ENCODE measurements at places on chromosomes 7 and 10.
A peak's percentile ranks its signal among the peaks of the same experiment; 100 is the strongest.

DNA sequence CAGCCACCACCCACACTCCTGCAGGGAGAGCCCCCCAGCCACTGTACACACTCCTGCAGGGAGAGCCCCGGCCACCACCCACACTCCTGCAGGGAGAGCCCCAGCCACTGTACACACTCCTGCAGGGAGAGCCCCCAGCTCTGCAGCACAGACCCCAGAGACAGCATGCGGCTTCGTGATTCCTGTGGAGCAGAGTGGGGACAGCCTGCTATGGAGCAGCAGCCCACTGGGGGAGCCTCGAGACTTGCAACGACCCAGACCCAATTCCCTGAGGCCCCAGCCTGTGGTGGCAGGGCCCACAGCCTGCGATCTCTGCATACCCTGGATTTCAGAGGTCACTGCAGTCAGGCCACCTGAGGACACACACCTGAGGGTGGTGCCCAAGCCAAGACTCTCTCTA, 523.1 kb downstream of the DNAJB6 start:
- ATAC-seq, result no peak

- ATAC-seq, result no peak
Measured at GRCh38 chr7:17130281-17131059, 168.0 kb upstream of the AHR start.

- no peak for ATAC-seq
Measured at GRCh38 chr10:71247414-71247705, 35.0 kb downstream of the UNC5B start.

DNA sequence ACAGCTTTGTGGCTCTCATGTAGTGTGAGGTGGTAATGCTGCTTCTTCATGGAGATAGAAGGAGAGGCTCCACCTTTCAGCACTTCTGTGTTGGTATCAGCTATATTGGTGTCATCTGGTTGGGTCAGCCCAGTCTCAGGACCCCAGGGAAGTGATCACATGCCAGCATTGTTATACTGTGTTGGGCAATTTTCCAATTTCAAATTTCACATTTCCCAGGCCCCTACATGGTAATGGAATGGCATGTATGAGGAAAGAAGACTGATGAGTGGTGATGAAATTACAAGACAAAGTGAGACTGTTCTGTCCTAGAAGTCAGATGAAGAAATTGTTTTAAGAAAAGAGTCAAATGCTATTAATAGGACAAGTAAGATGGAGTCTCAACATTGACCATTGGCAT, 3.7 kb upstream of the AKR1C3 start:
- ATAC-seq, result no peak

DNA sequence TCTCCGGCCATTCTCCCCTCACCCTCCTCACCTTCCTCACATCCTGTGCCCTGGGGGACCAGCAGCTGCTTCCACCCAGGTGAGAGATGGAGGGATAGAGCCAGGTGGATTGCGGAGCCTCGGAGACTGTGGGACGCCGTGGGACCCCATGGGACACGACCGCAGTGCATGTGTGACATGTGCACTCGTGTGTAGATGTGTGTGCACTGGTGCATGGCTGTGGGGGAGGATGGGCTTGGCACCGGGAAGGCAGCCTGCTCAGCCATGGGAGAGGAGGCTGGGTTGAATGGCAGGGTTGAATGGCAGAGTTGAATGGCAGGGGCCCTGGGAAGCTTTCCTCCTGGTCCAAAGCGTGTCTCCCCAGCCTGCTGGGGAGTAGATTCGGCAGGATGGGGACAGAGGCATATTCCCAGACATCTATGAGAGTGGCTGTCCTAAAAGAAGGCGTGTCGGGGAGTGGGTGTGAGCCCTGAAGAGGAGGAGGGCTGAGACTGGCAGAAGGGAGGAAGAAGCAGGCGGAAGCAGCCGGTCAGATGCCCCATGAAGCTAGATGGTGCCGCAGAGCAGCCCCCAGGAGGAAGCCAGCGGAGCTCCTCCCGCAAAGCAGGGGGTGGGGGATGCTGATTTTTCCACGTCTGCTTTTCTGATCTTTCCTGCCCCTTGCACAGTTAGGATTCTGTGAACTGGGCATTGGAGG, 815 bp downstream of the GIMAP8 start:
- peak; percentile 56 for ATAC-seq

DNA sequence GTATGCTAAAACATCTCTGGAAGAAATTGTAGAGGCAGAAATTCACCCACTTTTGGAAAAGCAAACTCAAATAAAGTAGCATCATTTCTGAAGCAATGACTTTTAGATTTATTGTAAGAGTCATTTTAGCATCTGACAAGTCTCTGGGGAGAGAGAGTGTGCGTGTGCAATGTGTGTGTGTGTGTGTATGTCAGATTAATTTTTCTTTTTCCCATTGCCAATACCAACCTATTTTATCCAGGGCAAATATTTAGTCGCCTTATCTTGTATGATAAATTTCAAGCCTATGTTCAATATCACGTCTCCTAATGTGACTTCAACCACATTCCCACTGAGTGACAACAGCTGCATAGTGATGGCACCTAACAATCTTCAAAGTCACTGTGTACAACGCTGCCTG, 101.7 kb downstream of the NEBL start:
- ATAC-seq, result no peak

GRCh38 chr10:3186368-3186767, 13.8 kb upstream of the PITRM1 start:
- no peak for ATAC-seq

DNA sequence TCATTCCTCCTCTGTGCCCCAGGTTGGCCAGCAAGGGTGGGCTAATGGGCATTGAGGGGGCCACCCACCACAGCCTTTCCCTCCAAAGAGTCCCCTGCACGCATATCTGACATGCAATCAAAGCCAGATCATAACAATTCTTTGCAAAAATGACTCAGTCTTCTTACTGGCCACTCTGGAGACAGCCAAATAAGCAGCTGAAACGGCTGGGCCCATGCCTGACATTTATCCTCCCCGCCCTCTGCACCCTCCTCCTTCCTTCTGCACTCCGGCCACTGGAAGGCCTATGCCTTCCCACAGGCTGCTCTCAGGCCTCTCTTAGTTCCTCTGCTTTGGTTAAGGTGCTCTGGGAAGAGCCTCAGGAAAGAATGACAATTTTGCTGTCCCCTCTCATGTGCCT, 29.2 kb upstream of the NPFFR1 start:
- no peak for ATAC-seq

- ATAC-seq, result peak; percentile 27
Measured at GRCh38 chr10:98589007-98589406, 142.3 kb upstream of the HPS1 start.

DNA sequence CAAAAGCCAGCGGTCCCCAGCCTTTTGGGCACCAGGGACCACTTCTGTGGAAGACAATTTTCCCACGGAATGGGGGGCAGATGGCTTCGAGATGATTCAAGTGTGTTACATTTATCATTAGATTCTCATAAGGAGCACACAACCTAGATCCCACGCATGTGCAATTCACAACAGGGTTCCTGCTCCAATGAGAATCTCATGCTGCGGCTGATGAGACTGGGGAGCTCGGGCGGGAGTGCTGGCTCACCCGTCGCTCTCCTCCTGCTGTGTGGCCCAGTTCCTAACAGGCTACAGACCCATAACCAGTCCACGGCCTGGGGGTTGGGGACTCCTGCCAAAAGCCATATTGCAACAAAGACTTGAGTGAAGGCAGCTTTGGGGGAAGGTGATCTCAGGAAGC, 26.6 kb upstream of the DOCK1 start:
- ATAC-seq, result no peak

DNA sequence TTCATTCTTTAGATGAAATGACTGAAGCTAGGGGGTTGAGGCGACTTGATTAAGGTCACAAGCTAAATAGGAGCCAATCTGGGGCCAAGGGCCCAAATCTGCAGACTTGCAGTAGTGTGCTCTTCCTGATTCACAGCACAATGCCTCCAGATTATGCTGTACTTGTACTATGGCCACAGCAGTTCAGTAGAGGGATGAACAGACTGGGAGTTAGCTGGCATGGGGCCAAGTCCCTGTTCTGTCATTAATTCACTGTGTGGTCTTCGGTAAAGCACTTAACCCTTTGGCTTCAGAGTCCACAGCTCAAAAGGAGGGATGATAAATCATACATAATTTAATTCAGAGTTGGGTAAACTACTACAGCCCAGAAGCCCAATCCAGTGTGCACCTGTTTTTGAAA, 196.8 kb downstream of the XPNPEP1 start:
- no peak for ATAC-seq

DNA sequence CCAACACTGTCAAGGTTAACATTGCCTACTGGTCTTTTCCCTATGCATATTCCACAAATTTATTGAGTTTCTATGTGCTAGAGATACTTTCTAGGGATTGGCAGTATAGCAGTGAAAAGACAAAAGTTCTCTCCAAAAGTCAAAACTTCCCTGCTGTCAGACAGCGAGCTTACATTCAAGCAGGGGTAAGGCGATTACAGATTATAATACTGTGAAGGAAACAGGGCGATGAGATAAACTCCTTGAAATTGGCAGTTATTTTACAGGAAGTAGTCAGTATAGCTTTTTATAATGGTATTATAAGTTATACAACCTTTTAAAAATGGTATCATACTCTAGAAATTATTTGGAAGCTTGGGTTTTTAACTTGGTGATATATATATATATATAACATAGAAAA, 9.9 kb downstream of the VPS50 start:
- no peak for ATAC-seq

- peak; percentile 73 for ATAC-seq
Measured at GRCh38 chr7:76515999-76516443, 5.7 kb downstream of the UPK3B start.

- peak; percentile 24 for ATAC-seq
Measured at GRCh38 chr10:14385596-14386593, 55.2 kb upstream of the FRMD4A start.

GRCh38 chr7:35762781-35763180, 38.1 kb upstream of the SEPTIN7 start:
- no peak for ATAC-seq

- ATAC-seq, result no peak
Measured at GRCh38 chr10:4174197-4174596, 389.2 kb upstream of the KLF6 start.

DNA sequence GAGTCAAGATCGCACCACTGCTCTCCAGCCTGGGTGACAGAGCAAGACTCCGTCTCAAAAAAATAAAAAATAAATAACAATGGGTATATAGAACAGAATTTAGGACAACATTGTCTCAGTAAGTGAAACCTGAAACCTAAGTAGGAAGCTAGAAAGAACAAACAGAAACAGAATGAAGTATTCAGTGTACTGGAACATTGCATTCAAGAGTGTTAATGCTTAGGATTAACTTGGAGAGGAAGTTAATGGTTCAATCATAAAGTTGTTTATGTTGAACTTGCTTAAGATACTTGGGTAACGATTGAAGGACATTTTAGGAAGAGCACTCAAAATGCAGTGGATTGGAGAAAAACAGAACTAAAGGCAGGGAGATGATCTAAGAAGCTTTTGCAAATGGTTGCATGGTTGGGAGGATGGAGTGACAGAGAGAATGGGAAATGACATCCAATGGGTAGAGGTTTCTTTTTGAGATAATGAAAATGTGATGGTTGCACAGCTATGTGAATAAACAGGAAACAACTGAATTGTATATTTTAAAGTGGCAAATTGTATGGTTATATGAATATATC, 233.7 kb downstream of the ADK start:
- no peak for ATAC-seq

GRCh38 chr7:39355664-39356063, 210.5 kb upstream of the YAE1 start:
- ATAC-seq, result no peak

DNA sequence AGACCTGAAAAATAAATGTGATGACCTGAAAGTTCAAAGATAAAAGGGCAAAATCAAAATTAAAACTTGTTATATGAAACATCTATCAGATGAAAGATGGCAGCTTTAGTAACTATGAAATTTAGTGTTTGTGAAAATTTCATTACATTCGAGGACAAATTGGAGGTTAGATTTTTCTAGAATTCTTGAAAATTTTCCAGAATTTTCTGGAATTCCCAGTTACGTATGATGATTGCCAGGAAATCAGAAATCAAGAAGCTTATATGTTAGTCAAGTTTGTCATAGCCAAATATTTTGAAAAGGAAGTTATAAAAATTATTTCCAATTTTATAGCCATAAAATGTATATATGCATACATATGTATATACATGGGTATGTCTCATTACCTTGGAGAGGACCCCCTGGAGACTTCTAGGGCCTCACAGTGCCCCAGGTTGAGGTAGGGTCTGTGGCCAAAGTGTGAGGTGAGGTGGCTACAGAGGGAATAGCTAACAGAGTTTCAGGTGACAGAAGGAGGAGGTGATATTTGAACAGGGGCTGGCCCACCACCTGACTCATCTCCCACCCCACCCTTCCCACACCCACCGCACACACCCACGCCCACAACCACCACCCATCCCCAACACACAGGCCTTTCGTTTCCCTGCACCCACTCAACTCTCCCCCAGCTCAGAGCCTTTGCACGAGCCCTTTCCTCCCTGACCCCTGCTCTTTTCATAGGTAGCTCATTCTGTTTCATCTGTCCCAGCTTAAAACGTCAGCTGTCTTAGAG, 21.5 kb downstream of the C10orf105 start:
- ATAC-seq, result peak; percentile 24

GRCh38 chr7:114264023-114264422, 150.6 kb upstream of the FOXP2 start:
- no peak for ATAC-seq

DNA sequence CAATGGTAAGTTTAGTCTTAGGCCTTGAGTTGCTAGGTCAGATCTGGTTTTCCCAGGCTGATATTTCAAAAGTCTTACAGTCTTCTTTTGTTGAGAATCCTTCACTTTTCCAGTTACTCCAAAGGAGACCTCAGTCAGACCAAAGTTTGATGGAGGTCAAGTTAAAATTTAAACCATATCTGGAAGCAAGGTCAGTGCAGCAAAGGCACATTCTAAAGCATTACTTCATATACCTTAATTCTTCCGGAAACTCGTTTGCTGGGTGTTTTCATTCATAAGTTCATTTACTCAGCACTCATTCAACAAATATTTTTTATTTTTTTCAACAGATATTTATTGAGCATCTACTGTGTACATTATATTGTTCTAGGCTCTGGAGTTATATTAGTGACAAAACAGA, 403.0 kb upstream of the LRGUK start:
- ATAC-seq, result no peak

GRCh38 chr10:8040651-8041050, 13.8 kb upstream of the GATA3 start:
- ATAC-seq, result no peak

GRCh38 chr7:143512488-143513340, 35.0 kb downstream of the TAS2R41 start:
- no peak for ATAC-seq

DNA sequence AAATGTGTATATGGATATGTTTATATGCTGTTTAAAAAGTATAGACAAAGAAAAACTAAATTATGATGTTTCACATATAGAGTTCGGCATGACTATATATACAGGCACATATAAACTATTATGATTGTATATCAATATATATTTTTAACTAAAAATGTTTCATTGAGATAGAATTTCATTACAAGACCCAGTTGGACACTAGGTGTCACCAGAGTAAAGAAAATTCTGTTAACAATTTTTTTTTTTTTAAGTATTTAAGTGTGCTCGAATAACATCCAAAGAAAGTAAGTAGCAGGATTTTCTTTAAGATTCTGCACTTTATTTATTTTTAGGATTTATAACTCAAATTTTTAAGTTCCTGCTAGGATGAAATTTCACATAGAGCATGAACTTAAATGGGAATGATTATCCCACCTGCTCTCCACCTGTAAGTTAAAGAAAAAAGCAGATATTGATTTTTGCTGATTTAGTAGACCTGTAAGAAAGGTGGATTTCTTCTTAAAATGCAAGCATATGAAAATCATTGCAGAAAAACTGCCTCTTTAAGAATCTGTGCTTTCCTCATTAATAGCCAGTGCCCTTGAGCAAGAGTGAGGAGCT, 961.5 kb downstream of the PCDH15 start:
- no peak for ATAC-seq

Data from stimulated activated memory B cell treated with anti-CD40 and anti-IgM and Interleukin-4, amounts not matched to agents 10 μg/mL and 1 μg/mL and 100 μg/mL, for 72 hours (primary cell).